ENCODE measurements at places on chromosomes 5 and 9.

GRCh38 chr9:71910650-71911060 is 338 bp downstream of the ABHD17B start:
- no peak for DNase-seq

GRCh38 chr5:28766565-28767158 is 1728.3 kb upstream of the CDH9 start:
- DNase-seq = no peak

DNA sequence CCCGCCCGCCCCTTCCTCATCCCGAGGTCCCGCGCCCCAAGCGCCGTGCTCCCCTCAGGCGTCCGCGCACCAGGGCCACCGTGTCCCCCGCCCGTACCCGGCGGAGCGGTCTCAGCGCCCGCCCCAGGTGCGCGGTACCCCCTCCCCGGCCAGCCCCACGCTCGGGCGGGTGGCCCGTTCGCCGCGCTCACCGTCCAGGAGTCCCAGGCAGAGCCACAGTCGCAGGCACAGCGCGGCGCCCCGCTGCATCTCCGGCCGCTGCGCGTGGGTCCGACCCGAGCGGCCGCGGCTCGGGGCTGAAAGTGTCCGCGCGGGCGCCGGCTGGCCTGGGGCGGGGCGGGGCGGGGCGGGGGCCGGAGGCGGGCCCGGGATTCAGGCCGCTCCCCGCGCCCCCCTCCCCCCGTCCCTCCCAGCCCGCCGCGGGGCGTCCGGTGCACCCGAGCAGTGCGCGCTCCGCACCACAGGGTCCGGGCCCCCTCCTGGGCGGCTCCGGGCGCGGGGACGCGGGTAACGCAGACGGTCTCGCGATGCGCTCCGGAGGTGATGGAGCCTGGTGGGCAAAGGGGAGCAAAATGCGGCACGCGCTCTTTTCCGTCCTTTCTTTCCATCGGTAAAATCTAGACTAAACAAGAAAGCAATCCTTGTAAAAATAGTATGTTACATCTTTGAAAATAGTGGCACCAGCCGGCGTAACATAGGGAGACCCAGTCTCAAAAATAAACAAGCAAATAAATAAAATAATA is at the start of gene FLT4:
TSS of gene FLT4 (minus strand) at position 304 of the 743 bp plus-strand sequence. CDS start at position 249, 55 bp downstream.
- DNase-seq = no peak

- DNase-seq = no peak
These were observed 76.8 kb upstream of the TRIO start for GRCh38 chr5:14066326-14066725.

GRCh38 chr9:112819635-112820496 is 69.3 kb downstream of the SNX30 start:
- DNase-seq = no peak

- no peak for DNase-seq
These were observed 113.0 kb downstream of the SMARCA2 start for GRCh38 chr9:2128141-2128540.

DNA sequence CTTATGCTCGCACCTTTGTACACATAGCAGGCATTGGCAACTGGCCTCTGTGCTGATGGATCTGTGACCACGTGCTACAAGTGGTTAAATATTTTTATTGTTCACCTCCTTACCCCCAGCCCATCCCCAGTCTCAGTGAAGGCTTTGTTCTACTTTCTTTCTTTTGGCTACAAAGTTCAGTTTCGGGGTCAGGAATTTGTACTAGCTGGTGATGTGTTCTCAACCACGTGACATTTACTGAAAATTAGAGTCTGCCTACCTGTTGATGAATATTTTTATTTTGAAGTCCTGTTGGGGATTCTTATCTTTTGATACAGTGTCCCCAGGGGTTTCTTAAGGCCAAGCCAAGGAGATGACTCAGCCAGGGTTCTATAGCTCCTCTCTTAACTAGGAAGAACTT is 47.8 kb downstream of the C9orf57 start:
- no peak for DNase-seq

GRCh38 chr5:180602481-180603075 is 11.3 kb upstream of the SCGB3A1 start:
- DNase-seq = no peak

DNA sequence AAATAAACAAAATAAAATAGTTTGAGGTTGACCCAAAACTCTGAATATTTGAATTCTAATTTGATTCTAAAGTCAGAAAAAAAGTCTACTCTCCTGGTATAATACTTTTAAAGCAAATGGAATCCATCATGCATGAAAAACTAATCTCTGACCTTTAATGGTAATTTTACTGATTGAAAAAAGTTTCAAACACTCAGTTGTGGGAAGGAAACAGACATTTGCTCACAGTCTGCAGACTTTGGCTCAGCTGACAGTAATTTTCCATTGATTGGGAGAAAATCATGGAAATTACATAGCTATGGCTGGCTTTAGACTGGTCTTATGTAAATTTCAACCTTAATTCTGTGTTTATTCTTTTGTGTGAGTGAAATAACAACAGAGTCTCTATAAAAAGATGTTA is 574.3 kb downstream of the PDE4D start:
- no peak for DNase-seq

DNA sequence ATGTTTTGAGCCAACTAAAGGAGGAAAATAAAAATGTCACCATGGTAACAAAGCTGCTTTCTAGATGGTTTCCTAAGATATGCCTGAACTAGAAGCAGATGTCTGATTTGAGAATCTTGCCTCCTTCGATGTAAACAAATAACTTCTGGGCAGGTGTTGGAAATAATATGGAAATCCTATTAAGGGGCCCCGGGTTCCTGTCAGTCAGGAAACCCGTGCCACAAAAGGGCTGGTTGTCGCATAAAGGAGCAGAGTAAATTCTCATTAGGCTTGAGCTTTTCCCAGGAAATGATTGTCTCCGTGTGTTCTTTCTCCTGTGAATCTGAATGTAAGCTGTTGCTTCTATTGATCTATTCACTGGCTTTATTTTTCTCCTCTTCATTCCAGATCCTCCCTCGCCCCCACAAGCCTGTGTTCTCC is 90.8 kb downstream of the TLE4 start:
- DNase-seq = no peak

GRCh38 chr5:10297646-10298204 is 10.0 kb downstream of the CMBL start:
- no peak for DNase-seq

DNA sequence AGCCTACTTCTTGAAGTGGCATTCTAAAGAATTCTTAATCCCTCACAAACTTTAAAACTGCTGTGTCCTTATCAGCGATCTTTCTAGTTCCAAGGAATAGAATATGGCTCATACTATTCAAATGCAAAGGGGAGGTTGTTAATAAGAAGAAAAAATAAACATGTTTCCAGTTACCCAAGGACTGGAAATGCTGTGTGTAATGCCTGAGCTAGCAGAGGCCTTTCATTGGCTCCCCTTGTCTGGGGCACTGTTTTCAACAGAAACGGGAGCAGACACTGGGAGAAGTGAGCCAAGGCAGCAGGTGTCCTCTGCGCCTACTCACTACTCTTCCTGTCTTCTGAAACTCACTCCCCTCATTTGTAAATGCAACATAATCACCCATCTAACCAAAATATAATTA is 253.0 kb downstream of the MARCHF11 start:
- DNase-seq = no peak

- DNase-seq = no peak
These were observed 599.7 kb upstream of the FTMT start for GRCh38 chr5:121251954-121252353.

- DNase-seq = no peak
These were observed 10.0 kb upstream of the PLIN2 start for GRCh38 chr9:19137282-19137681.

GRCh38 chr5:84080908-84081307 is 303.8 kb downstream of the EDIL3 start:
- DNase-seq = no peak

DNA sequence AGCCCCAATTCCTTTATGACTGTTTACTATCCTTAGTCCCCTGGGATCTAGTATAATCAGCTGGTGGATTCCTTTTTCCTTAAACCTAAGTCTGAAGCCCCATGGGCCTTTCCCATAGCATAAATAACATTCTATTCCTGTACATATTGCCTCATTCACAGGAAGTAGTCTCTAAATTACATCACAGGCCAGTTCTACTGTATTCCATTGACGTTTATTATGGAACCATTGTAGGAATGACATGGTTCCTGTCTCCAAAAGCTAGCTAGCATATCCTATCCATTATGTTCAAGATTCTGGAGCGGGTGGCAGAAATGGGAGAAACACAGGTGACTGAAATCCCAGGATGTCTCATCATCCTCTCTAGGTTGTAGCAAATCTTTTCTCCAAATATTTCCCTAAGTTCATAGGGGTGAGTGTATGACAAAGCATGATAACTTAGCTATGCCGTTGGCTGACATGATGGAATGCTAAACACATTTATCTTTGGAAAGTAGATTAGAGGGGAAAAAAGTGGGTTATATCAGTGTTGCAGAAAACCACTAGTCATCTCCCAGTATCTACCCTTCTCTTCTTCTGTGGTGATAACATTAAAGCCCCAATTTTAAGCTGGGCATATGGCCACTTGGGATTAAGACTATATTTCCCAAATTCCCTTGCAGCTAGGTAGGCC is 140.1 kb downstream of the FGF1 start:
- DNase-seq = no peak

DNA sequence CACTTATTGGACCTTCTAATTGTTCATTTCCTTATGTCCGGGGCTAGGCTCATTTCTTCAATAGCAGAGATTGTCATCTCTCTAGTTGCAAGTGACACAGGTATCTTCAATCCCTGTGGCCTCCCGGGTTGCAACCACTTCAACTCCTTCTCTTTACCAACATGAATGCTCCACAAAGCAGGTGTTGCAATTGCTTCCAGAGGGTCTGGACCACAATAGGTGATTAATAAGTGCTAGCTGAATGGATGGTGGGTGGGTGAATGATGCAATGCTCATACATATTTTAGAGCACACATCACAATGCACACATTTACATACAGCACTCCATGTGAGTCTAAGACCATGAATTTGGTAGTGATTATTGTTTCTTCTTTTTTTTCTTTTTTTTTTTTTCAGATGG is 2.6 kb downstream of the CEMIP2 start:
- DNase-seq = no peak

DNA sequence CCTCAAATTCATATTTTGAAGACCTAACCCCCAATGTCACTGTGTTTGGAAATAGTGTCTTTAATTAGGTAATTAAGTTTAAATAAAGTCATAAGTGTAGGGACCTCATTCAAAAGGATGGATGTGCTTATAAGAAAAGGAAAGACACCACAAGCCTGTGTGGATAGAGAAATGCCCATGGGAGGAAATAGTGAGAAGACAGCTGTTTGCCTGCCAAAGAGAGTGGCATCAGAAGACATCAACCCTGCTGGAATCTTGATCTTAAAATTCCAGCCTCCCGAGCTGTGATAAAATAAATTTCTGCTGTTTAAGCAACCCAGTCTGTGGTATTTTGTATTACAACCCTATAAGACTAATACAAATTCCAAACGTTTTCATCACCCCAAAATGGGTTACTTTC is 1867.9 kb upstream of the NUDT12 start:
- no peak for DNase-seq

DNA sequence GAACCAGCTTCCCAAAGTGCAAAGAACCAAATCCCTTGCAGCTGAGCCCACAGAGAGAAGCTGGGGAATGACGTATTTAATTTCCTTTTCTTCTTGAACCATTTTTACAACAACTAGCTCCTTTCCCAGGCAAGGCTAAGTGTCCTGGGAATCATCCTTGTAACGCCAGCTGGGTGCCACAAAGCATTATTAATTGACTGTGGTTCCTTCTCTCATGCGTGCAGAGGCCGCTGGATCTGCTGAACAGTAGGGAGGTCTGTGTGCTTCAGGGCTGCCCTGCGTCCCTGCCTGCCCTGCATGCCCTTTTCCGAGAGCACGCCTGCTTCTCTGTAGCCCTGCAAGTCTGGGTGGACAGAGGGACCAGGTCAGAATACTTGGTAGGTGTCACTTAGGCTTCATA is 124.1 kb upstream of the OTULINL start:
- DNase-seq = no peak

DNA sequence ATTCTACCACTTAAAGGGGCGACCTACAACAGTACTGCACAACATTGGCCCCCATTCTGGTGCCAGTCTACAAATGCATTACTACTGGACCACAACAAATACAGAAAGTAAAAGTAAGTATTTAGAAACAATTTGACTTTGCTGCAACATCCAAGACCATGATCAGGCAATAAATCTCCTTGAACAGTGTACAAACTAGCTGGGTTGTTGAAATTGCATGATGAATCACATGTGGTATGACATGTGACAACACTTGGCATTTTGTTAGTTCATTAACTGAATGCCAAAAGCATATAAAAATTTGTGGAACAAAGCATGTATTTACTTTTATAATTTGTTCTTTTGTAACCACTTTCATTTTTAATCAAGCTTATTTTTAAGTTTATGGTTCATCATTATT is 270.5 kb downstream of the NFIB start:
- no peak for DNase-seq

DNA sequence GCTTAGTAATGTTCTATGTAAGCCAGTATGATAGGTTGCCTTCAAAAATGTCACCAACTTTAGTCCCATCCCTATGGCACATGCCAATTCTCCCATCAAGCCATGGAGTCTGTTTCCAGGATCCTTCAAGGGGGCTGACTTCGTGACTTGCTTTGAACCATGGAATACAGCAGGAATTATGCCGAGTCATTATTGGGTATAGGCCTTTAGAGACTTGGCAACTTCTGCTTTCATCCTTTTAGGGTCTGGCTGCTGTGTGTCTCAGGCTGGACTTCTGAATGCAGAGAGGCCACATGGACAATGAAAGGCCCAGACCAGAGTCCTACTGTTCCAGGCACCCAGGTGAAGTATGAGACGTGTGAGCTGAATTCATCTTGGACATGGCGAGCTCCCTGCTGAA is 109.8 kb downstream of the DENND1A start:
- no peak for DNase-seq

Data from activated T-cell treated with anti-CD3 and anti-CD28 coated beads for 1 hour (primary cell).